Psoas muscle (tissue), 8 donors: ENCODE measurements at places on chromosomes 6 and 20. TPM values are rescaled to one million over a fixed set of nuclear protein-coding genes. Genes with fewer than 3 reads are reported as not detected.

DNA sequence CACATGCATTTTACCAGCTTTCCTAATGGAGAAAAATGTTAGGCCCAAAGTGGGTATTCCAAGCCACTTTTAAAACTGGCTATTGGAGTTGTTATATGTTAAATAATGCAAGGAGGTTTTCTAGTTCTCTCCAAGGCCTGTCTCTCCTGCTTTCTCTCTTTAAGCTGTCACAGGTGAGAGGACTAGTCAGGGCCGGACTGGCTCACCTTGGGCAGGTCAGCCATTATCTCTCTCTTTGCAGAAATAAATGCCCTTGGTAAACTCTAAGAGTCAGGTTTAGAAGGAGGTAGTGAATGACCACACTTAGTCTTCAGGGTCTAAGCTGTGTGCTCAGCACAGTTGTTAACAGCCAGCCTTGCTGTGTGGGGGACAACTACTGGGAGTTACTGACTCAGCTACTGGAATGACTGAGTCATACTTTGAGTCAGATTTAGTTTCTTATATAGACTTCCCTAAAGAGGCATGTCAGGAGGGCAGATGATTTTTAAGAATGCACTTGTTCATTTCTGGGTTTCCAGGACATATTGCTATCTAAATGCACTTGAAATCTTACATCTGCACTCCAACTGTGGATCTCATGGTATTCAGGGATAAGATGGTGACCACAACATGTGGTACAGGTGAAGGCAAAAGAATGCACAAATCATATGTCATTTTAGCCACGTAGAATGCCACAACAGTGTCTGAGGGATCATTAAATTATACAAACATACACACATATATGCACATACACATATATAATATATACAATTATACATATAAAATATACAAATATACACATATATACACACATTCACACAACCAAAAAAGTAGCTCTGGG is 719.4 kb downstream of the EPM2A start:
- DNase-seq = no peak

The LRFN2 gene
- total RNA-seq = not detected

- no peak for DNase-seq
Measured at GRCh38 chr20:35637276-35637675, 21.6 kb downstream of the SPAG4 start.

DNA sequence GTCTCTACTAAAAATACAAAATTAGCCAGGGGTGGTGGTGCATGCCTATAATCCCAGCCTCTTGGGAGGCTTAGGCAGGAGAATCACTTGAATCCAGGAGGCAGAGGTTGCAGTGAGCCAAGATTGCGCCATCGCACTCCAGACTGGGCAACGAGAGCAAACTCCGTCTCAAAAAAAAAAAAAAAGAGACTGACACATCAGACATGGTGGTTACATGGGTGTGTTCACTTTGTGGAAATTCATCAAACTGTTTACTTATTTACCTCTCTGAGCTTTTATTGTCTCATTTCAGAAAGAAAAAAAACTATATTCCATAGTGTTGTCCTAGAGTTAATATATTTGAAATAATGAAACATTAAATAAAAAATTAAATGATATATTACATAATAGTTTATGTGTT is 64.8 kb downstream of the MBOAT1 start:
- DNase-seq = no peak

- DNase-seq = no peak
Measured at GRCh38 chr20:3803854-3804253, 7.7 kb downstream of the CDC25B start.

The OR2J3 gene
- not detected for total RNA-seq
